GM12864 (cell line): ENCODE measurements at places on chromosomes 3 and 15.

- DNase-seq = no peak
Observed at GRCh38 chr3:57998366-57999283, 9.6 kb upstream of the FLNB start.

GRCh38 chr15:80679804-80680175, 15.3 kb upstream of the ABHD17C start:
- no peak for DNase-seq

- no peak for DNase-seq
Observed at GRCh38 chr15:64905119-64905831, 6.4 kb upstream of the ANKDD1A start.

- DNase-seq = no peak
Observed at GRCh38 chr3:98901119-98901391, 440 bp downstream of the DCBLD2 start.

DNA sequence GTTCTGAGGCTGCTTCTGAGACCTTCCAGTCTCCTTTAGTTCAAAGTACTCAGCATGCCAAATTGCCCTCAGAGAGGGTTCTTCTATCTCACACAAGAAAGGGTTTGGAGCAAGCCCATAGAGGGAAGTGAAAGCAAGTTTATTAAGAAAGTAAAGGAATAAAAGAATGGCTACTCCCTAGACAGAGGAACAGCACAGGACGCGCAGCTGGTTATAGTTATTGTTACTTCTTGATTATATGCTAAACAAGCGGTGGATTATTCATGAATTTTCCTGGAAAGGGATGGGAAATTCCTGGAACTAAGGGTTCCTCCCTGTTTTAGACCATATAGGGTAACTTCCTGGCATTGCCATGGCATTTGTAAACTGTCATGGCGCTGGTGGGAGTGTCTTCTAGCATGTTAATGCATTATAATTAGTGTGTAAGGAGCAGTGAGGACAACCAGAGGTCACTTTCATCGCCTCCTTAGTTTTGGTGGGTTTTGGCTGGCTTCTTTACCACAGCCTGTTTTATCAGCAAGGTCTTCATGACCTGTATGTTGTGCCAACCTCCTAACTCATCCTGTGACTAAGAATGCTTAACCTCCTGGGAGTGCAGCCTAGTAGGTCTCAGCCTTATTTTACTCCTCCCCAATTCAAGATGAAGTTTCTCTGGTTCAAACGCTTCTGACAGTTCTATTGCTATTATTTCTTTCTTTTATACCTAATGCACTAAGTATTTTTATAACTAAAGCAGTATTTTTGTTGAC, 26.3 kb downstream of the SCN11A start:
- DNase-seq = no peak
